T-helper 17 cell (primary cell): ENCODE measurements at places on chromosomes 11 and 22. TPM values are rescaled to one million over a fixed set of nuclear protein-coding genes. Genes with fewer than 3 reads are reported as not detected.

GRCh38 chr11:126115816-126116331 lies 53.2 kb upstream of the CDON start:
- DNase-seq = no peak

MS4A7 gene
- 0.21 TPM for total RNA-seq

DNA sequence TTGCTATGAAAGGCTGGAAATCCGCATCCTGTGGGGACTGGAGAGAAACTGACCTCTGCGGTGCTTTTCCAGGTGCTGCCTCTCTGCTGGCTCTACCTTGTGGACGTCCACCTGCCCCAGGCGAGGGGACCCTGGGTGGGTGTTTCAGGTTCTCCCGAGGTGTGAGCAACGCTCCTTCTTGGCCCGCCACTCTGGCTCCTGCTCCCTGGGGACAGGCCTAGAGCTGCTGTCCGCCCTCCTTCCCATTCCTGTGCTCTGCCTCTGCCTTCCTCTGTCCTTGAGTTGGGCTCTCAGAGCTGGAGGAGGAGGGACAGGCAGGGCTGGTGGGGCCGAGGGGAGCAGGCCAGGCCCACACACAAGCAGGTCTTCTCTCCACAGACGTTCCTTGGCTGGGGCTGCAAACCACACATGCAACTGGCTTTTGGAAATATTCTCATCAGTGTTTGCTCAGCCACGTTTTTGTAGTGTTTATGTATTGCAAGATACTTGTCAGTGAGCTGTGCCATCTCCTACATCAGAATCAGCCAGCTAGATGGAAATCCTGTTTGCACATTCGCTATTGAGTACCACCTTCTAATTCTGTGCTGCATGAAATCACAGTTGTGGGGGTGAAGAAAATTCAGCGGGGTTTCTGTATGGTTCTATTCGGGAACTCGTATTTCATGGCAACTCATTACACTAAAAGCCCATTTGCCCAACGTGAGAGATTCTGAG lies 1115.0 kb downstream of the BRD1 start:
- DNase-seq = no peak

C11orf97 gene
- total RNA-seq = not detected

- no peak for DNase-seq
These were observed 547.0 kb downstream of the TBC1D22A start for GRCh38 chr22:47309476-47309875.

DNA sequence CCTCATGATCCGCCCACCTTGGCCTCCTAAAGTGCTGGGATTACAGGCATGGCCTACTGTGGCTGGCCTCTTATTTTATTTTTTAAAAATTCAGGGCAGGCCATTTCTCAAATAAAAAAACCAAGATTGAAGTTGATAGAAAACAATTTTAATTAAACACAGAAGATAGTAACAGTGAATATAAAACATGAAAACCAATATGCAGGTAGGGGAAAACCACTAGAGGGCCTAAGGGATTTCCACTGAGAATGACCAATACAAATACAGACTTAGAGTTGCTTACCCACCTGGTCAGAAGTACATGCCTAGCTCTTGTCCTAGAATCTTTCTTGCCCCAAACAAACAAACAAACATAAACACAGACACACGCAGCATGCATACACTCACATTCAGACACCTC lies 1.7 kb upstream of the RTCB start:
- no peak for DNase-seq

GRCh38 chr22:41915786-41916493 lies 1.1 kb upstream of the SHISA8 start:
- no peak for DNase-seq

- no peak for DNase-seq
These were observed 192.1 kb downstream of the CTTN start for GRCh38 chr11:70590356-70590991.

GRCh38 chr11:75831915-75832502 lies 17.0 kb downstream of the UVRAG start:
- DNase-seq = no peak

CDC42EP1 gene
- not detected for total RNA-seq

SPINDOC gene
- total RNA-seq = 8.5 TPM

ALDH3B1 gene
- 1.1 TPM for total RNA-seq

CNGA4 gene
- total RNA-seq = 0.23 TPM

GRCh38 chr11:111870522-111870885 lies 877 bp downstream of the ALG9 start:
- no peak for DNase-seq

GAB2 gene
- total RNA-seq = 14.4 TPM

OSBP2 gene
- total RNA-seq = 9.4 TPM

GRCh38 chr22:48800036-48800885 lies 1027.4 kb downstream of the BRD1 start:
- no peak for DNase-seq

GRCh38 chr22:36014546-36015074 lies 14.0 kb downstream of the RBFOX2 start:
- no peak for DNase-seq

DNA sequence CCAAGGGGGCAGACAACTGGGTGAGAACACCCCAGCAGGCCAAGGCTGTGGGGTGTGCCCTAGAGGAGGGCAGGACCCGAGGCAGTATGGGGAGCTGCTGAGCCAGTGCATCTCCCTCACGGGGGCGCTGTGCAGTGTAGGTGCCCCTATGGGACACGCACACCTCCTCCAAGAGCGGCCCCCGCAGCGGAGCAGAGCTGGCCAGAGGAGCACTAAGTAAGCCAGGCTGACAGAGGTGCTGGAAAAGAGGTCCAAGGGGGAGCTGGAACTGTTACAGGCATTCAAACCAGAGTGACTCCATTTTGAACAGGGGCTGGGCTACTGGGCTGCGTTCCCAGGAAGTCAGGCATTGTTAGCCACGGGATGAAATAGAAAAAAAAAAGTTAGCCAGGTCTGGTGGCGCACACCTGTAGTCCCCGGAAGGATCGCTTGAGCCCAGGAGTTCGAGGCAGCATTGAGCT lies 41.8 kb downstream of the TST start:
- peak; percentile 55 for DNase-seq

DNA sequence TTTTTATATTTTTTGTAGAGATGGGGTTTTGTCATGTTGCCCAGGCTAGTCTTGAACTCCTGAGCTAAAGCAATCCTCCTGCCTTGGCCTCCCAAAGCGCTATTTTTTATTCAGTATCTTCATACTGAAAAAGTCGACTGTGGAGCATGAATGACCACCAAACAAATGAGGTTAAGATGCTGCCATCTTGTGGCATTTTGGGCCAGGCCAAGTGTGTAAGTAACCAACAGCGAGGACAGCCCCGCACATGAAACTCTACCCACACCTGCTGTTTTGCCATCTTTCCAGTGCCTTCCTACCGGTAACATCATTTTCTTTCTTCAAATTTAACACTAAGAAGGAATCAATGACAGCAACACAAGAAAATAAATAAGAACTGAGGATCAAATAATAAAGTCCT lies 32.2 kb upstream of the AQP11 start:
- DNase-seq = no peak

GRCh38 chr11:120289426-120289825 lies 35.7 kb upstream of the TLCD5 start:
- DNase-seq = no peak

DNA sequence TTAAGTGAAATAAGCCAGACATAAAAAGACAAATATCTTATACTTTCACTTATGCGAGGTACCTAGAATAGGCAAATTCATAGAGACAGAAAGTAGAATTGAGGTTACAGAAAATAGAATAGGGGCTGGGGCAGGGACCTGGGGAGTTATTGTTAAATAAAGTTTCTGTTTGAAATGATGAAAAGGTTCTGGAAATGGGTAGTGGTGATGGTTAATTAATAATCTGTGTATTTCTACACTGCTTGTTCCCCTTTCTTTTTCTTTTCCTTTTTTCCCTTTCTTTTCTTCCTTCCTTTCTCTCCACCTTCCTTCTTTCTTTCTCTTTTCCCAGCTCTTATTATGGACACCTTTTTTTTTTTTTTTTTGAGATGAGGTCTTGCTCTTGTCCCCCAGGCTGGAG lies 2.8 kb downstream of the NAALADL1 start:
- DNase-seq = no peak

GRCh38 chr11:66335531-66336233 lies 552 bp downstream of the RIN1 start:
- DNase-seq = no peak

- DNase-seq = no peak
These were observed 92.7 kb downstream of the SGSM3 start for GRCh38 chr22:40463017-40463631.

DNA sequence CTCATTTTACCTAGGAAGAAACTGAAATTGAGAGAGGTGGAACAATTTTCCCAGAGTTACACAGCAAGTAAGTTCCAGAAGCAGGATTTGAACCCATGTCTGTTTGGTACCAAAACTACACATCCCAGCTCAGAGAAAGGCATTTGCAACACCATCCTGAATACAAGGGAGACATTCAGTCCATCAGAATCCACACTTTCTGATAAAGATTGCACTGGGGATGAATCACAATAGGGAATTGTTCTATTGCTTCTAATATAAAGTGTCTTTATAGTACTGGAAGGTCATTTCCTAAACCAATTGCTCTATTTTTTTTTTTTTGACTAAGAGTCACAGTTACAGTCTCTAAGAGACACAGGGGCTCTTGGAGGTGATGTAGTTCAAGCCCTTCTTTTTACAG lies 208.1 kb upstream of the CADM1 start:
- DNase-seq = no peak

GRCh38 chr22:39242595-39243438 lies 2.0 kb downstream of the PDGFB start:
- DNase-seq = peak; percentile 29

OR4D5 gene
- not detected for total RNA-seq

DNA sequence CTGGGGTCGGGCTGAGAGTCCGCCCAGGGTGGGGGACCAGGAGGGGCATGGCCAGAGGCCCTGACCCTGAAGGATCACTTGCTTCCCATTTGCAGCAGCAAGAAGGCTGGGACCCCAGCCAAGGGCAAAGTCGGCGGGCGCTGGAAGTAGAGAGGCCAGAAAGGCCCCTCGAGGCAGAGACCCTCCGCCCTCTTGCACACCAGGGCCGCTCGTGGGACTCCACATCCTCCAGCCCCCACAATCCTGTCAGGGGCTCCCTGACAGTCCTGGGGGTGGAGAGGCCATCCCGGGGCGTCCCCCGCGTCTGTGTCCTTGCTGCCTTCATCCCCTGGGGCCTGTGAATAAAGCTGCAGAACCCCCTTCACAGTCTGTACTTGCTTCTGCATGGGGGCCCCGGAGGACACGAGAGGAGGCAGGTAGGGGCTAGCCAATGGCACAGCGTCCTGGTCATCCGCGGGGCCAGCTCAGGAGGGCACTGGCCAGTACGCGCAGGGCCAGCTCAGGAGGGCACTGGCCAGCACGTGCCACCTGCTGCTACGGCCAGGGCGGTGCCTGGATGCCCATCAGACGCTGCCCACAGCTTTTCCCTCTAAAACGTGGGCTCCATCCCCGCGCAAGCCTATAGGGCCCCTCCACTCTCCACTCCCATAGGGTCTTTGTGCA lies 8.7 kb upstream of the MRPL23 start:
- peak; percentile 7 for DNase-seq

OR8G1 gene
- total RNA-seq = not detected

DNA sequence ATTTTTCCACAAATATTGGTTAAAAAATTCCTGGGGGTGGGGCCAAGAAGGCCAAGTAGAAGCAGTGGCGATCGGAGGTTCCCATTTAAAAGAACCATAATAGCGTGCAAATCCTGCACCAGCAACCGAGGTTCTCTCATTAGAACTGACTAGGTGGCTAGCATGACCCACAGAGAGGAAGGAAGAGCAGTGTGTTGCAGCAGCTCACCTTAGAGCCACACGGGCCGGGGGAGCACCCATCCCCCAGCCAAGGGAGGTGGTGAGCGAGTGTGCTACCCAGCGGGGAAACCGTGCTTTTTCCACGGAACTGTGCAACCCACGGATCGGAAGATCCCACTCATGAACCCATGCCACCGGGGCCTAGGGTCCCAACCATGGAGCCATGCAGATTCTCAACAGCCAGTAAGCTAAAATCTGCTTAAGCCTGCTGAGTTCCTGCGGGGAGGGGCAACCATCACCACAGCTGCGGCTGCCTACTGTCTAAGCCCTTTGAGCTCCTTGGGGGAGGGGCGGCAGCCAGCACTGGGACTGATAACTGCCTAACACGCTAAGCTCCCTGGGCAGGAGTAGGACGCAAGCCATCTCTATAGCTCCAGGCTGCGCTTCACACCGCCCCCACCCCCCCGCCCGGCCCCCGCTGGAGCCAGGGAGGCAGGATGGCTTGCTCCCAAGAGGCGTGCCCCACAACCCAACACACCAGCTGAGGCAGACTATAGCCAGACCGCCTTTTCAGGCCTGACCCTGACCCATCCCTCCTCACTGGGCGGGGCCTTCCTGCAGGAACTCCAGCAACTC lies 21.0 kb upstream of the HTATIP2 start:
- no peak for DNase-seq

- DNase-seq = no peak
These were observed 2.2 kb downstream of the PHF21B start for GRCh38 chr22:45007391-45008185.

GRCh38 chr11:123235656-123236261 lies 40.7 kb upstream of the CLMP start:
- no peak for DNase-seq

DNA sequence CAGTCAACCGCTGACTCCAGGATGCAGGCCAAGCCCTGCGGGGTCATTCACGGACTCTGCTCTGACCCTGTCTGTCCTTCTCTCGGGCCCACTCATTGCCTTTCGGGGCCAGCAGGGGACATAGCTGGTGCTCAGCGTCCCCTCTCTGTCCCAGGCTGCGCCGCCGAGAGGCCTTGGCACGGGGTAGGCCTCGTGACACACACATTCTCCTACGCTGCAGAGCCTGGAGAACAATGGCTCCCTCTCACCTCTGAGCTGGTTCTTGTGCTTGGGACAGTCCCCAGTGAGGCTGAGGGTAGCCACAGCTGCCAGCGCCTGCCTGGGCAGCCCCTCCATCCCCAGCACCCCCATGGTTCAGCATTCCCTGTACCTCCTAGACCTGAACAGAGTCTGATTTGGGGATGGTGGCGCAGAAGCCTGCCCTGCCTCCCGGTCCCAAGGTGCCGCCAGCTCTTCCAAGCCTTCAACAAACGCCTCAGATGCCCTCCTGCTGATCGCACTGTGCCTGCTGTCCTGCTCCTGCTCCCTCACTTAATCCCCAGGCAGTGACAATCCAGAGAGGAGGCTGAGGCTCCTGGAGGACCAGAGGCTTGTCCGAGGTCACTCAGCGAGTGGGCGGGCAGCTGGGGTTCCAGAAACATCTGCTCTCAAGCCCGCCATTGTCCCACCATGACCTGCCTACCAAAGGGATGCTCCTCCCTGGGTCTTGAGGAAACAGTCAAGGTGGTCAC lies 30.4 kb downstream of the DUSP8 start:
- no peak for DNase-seq

DTX4 gene
- 1.4 TPM for total RNA-seq

GRCh38 chr11:134110252-134110815 lies 41.5 kb downstream of the JAM3 start:
- no peak for DNase-seq

DNA sequence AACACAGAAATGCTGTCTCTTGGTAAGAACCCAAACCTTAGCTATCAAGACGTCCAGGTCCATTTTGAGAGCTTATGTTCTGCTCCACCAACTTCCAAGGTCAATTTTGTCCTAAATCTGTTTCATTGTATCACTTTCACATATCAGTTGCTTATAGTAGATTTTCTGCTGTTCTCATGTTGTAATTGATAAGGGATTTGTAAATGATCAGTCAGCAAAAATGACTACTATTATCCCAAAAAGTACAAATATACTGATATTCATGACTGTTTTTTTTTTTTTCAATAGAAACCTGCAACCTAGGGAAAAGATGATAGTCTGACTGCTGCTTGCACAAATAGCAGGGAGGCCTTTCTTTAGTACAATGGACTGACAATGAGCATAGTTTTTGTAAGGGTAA lies 128.1 kb downstream of the ARHGAP20 start:
- DNase-seq = no peak
